Thoracic aorta (tissue), 2 donors: ENCODE measurements at places on chromosomes 4 and X. TPM values are rescaled to one million over a fixed set of nuclear protein-coding genes. Genes with fewer than 3 reads are reported as not detected.

- no peak for DNase-seq
Measured at GRCh38 chr4:59247032-59247431, 1953.1 kb upstream of the ADGRL3 start.

GRCh38 chrX:108464604-108465003 lies 25.0 kb downstream of the COL4A5 start:
- no peak for DNase-seq

- no peak for DNase-seq
Measured at GRCh38 chrX:10897768-10898167, 213.4 kb upstream of the HCCS start.

DNA sequence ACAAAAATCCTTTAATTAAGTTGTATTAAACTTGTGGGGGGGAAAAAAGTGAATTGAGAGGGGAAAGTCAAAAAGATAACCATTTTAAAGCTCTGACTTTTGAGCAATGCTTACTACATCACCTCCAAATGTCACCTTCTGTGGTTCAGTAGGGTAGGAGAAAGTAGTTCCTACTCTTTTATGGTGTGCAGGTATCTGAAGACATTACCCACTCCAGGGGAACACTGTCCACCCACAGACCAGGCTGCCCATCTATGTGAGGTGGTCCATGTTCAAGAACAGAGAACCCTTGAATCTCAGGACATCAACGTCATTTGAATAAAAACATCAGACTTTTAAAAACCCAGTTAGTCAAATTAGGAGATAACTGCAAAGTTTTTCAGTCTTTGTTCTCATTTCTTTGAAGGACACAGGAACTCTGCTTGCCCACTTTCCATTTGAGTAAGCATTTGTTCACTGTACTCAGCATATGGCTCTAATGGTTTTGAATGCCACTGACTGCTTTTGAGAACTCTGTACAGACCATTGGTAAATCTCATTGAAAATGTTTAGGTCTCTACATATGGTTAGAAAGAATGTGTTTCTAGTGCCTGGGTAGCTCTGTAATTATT lies 18.4 kb downstream of the NMU start:
- no peak for DNase-seq

- no peak for DNase-seq
Measured at GRCh38 chr4:2651998-2652397, 104.1 kb downstream of the TNIP2 start.

GRCh38 chrX:96979766-96980165 lies 96.1 kb downstream of the RPA4 start:
- DNase-seq = no peak

- DNase-seq = no peak
Measured at GRCh38 chrX:150199803-150200202, 163.3 kb upstream of the MAMLD1 start.

DNA sequence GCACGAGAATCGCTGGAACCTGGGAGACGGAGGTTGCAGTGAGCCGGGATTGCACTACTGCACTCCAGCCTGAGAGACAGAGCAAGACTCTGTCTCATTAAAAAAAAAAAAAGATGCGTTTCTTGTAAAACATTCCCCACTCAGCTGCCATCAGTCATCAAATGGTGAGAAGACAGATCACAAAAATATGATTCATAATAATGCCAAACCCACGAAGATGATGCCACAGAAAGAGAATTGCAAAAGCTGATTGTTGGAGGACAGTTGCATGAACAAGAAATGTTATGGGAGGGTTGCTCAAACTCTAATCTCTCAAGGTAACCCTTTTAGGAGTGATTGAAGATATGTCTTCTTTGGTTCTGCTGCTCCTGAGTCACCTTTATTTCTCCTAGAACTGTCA lies 21.4 kb upstream of the SMIM14 start:
- DNase-seq = no peak

- no peak for DNase-seq
Measured at GRCh38 chr4:19774690-19775256, 476.9 kb upstream of the SLIT2 start.

DNA sequence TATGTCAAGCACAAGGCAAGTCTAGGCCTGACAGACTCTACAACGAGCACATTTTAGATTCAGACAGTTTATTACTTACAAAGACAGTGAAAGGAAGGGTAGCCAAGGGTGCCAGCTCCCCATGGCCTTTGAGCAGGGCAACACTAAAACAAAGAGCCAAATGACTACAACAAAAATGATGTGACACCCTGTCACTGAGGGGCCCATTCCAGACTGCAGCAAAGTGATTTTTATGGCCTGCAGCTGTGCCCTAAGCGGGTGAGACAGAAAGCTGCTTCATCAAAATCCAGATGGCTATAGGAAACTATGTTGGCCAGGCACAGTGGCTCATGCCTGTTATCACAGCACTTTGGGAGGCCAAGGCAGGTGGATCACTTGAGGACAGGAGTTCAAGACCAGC lies 13.4 kb upstream of the RP2 start:
- no peak for DNase-seq

DNA sequence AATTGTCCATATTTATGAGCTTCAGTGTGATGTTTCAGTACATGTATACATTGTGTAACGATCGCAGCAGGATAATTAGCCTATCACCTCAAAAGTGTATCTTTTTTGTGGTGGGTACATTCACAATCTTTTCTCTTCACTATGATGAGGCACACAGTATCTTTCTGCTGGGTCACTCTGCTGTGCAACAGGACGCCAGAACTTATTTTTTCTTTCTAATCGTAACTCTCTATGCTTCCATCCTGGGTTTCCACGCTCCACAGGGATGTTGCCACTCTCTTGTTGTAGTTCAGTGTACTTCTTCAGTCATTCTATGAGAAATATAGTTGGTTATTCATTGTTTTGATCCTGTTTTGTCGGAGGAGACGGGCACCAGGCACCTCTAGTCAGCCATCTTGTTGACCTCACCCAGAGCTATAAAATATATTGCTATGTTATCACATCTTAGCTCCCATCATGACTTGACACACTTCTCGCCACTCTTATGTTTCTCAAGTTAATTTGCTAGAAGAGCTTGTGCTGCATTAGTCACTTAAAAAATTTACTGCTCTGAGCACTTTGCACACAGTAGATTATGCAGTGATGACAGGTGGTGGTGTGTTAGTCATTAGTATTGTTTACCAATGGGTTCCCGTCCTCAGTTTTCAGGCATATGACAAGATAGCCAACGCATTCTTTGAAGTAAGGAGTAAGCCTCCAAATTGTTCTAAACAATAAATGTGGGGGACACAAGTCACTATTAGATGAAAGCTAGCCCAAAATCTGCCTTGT lies 1002.7 kb upstream of the PCDH7 start:
- no peak for DNase-seq

- no peak for DNase-seq
Measured at GRCh38 chr4:155071962-155072361, 136.5 kb upstream of the NPY2R start.

- DNase-seq = no peak
Measured at GRCh38 chrX:43880425-43880824, 1.8 kb downstream of the MAOB start.

- no peak for DNase-seq
Measured at GRCh38 chr4:98963538-98964433, 31.7 kb upstream of the METAP1 start.

- no peak for DNase-seq
Measured at GRCh38 chr4:164866817-164867490, 10.0 kb upstream of the APELA start.

GRCh38 chrX:122464341-122464740 lies 719.7 kb upstream of the GRIA3 start:
- DNase-seq = no peak

DNA sequence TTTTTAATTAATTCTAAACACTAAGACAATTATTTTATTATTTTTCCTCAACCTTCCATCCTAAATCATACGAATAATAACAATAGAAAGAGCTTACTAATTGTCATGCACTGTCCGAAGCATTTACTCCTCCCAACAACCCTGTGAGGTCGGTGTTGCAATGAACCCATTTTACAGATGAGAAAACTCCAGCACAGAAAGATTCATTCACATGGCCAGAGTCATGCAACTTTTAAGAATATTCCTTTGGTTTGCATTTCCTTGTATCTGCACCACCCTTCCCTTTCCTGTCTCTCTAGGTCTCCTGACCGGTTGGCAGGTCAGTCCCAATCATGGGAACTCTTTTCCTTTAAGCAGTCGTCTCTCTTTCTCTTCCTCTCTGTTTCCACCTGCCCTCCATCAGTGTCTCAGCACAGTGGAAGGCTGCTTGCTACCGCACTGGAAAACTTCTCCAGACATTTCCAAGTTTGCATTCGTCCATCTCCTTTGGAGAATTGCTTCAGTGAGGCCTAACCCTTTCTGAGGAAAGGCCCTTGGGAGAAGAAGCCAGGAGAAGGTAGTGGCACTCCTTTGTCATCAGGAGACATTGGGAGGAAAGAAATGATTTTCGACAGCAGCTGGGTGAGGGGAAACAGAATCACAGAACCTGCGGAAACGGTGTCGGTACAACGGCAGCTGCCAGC lies 1.9 kb upstream of the TMSB4X start:
- DNase-seq = no peak

DNA sequence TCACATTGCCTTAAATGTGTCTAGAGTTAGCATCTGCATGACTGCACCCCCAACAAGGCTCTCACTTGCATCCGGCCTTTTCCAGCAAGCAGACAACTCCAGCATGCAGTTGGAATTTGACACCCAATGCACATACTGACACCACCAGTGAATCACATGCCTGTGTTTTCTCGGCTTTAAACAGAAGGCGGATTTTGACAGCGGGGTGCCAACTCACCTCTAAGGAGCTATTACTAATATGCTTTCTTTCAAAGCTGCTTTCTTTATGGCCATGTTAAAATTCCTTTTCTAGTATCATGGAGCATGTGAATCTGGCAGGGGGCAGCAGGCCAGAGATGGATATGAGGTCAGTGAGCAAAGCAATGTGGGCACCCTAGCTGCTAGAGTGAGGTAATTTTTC lies 78.0 kb upstream of the CLNK start:
- DNase-seq = no peak

GRCh38 chrX:131621650-131622049 lies 77.8 kb downstream of the OR13H1 start:
- DNase-seq = no peak

DNA sequence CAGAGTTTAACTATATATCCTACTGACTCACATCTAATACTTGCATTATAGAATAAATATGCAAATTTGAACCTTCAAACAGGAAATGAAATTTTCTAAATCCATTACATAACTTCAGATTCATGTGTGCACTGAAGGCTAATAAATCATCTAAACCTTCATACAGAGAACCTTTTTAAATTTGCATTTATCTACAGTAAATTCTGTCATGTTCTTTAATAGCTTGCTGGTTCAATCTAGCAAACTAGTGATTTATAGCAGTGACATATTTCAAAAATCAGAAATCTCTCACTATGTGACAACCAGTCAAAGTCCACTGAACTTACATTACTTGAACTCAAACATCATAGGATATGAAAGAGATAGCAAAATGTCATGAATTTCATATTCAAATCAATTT lies 65.1 kb downstream of the LRBA start:
- no peak for DNase-seq

FGD1 gene
- 7.0 TPM for total RNA-seq

PF4V1 gene
- total RNA-seq = not detected

PCDH10 gene
- 70.8 TPM for total RNA-seq

FREM3 gene
- total RNA-seq = 0.14 TPM

PLAC8 gene
- total RNA-seq = not detected

PAGE3 gene
- not detected for total RNA-seq

IL15 gene
- total RNA-seq = 9.3 TPM

MAGEA2 gene
- not detected for total RNA-seq

UGT2B11 gene
- not detected for total RNA-seq

NAP1L2 gene
- total RNA-seq = 4.2 TPM

SYN1 gene
- 0.27 TPM for total RNA-seq

ENPEP gene
- 0.68 TPM for total RNA-seq

CFAP299 gene
- total RNA-seq = not detected

LONRF3 gene
- total RNA-seq = 8.5 TPM

BMPR1B gene
- total RNA-seq = 19.5 TPM
